ENCODE measurements at places on chromosomes 11 and 22.

GRCh38 chr11:68956142-68956541, 24.6 kb downstream of the MRGPRD start:
- peak; percentile 13 for DNase-seq

- DNase-seq = no peak
Observed at GRCh38 chr22:20577045-20577444, 69.6 kb downstream of the MED15 start.

GRCh38 chr11:64447831-64448598, 89.1 kb downstream of the RPS6KA4 start:
- no peak for DNase-seq

DNA sequence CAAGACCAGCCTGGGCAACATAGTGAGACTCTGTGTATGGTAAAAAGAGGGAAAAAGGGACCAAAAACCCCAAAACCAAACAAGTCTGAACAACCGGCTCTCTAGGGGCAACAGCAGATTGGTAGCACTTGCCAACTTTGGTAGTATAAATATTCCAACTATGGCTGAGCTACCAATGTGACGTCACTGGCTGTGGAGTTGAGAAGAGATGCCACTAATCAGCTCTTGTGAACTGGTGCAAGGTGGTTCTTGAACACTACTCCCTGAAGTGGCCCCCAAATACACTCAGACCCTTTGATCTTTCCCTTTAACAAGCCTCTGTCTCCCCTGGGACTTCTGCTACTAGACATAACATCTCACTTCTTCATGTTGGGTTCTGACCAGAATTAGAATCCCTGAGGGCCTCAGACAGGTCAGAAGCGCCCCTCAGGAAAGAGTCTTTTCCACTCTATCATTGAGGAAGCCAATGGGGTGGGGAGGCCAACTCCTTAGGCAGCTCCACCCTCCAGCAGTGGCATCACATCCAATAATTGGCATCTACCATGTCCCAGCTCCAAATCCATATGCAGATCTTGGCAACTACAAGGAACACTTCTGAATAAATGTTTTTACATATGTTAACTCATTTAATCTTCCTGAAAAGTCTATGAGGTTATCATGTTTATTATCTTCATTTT, 49.2 kb downstream of the RPL27A start:
- no peak for DNase-seq

- DNase-seq = no peak
Observed at GRCh38 chr22:28792491-28793383, 7.6 kb downstream of the XBP1 start.

- no peak for DNase-seq
Observed at GRCh38 chr11:74460481-74461154, 6.7 kb downstream of the KCNE3 start.

- no peak for DNase-seq
Observed at GRCh38 chr11:131750692-131751091, 380.3 kb downstream of the NTM start.

DNA sequence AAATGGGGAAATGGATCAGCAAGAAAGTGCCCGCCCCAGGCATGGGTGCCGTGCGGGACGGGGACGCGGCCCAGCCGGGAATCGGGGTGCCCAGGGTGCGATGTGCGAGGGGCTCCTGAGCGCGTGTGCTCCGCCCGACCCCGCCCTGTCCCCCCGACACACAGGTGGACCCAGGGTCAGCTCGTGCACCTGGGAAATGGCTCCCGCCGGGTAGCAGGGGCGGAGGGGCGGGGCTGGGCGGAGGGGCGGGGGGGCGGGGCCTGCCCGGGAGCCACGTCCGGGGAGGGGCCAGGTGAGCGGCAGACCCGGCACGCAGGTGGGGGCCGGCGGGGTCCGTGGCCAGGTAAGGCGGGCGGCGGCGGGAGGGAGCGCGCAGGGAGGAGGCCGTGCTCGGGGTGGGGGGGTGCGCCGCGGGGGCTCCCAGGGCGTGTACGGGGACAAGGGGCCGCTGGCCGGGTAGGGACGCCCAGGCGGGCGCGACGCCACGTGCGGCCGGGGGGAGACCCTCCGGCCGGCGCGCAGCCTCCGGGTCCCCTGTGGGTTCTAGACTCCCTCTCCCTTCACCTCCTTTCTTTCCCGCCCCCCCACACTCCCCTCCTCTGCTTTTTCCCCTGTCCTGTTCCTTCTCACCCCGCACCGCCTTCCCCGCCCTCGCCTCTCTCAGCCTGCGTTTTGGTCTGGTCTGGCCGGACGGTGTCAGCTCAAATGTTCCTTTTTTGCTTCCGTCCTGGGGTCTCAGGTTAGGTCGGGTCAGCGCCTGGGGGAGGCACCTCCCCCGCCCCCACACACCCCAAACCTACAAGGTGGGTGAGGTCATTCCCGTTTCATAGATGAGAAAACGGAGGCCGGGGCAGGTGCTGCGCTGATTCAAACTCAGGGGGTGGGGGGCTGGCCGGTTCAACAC, at the start of gene ARHGAP8:
TSS of gene ARHGAP8 (plus strand) at position 291 of the 904 bp plus-strand sequence. CDS start 33,953 bp downstream, outside the sequence.
- DNase-seq = no peak

DNA sequence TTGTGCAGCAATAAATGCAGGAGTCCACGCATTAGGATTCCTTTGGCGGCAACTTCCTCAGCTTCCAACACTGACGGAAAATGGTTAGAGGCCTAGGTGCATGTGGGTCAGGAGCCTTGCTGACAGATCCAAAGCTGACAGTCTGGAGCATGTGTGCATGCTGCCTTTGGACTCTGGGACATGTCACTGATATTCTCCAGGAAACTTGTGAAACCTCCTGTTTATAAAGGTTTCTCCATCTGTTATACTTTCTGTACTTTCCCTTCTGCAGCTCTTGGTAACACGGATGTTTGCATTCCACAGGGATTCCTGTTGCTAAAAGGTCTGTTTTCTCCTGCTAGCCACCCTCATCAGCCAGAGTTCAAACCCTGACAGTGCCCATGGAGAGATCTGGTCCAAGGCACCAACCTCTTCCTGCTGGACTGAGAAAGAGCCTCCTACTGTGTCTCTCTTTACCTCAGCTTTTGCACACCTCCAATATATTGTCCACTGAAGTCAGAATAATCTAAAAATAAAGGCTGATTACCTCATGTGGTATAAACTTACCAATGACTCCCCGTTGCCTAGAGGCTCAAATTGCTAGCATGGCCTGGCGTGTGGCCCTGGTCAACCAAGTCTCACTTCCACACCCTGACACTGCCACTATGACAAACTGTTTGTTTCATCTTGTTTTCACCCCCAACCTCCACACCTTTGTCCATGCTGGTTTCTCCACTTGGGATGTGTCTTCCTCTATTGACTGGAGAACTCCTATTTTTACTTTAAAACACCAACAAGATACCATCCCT, 31.1 kb upstream of the LYVE1 start:
- DNase-seq = no peak

DNA sequence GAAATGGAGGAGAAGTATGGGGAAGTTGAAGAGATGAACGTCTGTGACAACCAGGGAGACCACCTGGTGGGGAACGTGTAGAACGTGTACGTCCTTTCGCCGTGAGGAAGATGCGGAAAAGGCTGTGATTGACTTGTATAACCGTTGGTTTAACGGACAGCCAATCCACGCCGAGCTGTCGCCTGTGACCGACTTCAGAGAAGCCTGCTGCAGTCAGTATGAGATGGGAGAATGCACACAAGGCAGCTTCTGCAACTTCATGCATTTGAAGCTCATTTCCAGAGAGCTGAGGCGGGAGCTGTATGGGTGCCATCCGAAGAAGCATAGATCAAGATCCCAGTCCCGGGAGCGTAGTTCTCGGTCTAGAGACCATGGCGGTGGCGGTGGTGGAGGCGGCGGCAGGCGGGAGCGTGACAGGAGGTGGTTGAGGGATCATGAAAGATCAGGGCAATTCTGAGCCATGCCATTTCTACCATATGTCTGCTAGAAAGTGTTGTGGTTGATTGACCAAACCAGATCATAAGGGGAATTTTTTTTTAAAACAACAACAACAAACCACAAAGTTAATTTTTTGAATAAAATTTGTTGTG, 36.8 kb upstream of the PHOX2A start:
- no peak for DNase-seq

DNA sequence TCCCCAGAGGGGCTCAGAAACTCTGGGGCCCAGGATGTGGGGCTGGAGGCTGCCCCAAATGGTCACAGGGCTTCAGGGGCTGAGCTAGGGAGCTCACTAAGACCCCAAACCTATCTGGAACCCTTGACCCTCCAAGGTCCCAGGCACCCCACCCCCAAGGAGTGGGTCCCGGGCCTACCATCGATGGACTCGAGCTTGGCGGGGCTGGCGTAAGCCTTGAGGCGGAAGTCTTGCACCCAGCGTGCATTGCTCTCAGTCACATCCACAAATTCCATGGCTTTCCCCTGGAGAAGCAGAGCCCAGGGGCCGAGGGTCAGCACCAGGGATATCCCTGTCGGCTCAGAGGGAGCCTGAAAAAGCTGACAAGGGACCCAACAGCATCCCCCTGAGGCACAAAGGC, 3.5 kb downstream of the GATD1 start:
- DNase-seq = no peak

DNA sequence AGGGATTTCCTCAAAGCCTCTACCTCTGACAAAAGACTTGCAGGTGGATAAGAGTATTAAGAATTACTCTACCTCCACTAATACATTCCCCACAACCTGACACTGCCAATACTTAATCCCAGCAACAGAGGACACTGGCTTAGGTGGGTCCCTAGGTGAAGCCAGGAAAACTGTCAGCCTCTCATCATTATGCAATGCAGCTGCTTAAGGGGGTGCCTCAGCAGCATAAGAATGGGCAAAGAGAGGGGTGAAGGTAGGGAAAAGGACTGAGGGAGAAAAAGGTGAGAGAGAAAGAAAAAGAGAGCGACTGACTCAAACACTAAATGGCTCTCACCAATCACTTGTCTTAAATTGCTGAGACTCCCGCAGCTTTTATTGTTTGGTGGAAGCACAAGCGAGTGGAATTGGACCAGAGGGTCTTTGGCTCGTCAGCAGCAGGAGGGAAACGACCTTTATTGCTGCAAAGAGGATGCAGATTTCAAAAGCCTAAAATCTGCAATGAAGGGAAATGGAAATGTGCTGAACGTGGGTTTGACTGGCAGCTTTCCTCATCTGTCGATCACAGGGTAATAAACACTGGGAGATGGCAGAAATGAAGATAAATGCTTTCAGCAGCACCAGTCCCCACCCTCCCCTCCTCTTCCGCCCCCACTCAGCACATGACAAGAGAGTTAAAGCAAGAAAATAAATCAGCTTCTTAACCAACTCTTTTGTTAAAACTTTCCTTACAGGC, 64.9 kb upstream of the CHRM4 start:
- DNase-seq = no peak

DNA sequence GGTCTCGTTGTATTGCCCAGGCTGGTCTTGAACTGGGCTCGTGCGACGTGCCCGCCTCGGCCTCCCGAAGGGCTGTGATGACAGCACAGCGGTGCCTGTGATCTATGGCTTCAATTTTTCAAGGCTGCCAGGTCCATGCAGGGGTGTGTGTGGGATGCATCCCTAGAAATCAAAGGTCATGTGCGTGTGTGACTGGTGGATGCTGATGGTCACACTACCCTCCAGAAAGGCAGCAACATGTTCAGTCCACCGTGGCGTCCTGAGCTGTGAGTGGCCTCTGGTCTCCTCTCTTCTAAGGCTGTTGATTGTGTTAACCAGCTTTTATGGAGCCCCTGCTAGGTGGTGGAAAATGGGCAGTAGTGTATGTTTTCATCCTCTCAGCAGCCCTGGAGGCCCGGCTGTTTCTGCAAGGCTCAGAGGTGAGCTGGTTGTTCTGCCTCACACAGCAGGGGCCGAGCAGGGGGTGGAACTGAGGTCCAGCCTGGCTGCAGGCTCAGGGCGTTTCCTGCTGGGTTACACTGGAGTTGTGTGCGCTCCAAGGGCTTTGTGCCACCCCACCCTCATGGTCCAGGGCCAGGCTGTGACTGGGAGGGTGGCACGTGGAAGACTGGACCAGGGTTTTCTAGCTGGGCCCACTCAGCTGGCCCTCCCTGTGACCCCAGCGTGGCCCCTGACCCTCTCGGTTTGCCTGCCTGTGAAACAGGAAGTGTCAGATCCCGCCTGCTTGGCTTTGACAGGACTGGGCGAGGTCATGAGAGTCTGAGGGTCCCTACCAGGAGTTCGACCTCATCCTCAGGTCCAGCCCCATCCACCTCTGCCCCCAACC, 7.7 kb downstream of the BIK start:
- DNase-seq = no peak

DNA sequence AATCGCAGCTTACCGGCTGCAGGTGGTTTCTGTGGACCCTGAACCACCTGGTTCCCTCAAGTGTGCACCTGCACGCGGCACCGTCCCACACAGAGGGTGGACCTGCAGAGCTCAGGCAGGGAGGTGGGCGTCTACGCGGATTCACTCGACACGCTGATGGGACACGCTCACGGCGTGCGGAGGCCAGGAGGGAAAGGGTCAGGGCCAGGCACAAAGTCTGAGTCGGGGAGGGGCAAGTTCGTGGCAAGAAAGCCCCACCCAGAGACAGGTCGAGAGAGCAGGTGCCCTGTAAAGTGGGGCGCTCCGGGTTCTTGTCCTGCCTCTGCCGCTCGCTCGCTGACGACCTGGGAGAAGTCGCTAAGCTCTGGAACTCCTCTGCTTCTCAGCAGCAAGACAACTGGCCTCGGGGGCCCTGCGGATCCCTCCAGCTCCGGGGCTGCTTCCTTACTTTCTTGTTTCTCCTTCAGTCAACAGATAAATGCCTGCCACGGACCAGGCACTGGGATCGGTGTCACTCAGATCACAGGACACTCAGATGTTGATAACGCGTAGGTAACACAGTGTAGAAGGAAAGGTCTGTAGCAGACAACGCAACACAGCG, 72.4 kb upstream of the NUP50 start:
- DNase-seq = no peak

GRCh38 chr11:97745515-97746050, 1275.2 kb upstream of the CNTN5 start:
- DNase-seq = no peak

DNA sequence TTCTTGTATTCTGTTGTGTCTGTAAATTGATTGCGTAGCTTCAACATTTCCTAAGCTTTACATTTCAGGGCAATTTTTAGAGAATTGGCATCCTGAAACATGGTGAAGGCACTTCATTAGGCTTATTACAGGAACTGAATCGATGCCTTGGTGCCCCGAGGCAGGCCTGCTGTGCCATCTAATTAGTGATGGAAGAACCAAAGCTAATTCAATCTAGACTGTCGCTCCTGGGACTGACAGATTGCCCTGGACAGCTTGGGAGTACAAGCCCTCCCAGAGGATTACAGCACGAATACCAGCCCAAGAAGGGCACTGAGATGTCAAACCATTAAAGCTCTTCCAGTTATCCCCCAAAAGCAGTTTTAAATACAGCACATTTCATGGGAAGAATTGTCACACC, 243.2 kb upstream of the ZC3H12C start:
- DNase-seq = no peak

- no peak for DNase-seq
Observed at GRCh38 chr11:103995896-103996295, 40.5 kb upstream of the DDI1 start.

GRCh38 chr22:37051391-37052385, at the start of gene KCTD17:
Gene KCTD17 (plus strand): TSS chr22:37051742. CDS start chr22:37051761, 19 bp downstream.
- DNase-seq = peak; percentile 86

All from stimulated activated CD4-positive, alpha-beta T cell treated with anti-CD3 and anti-CD28 coated beads, Interleukin-2, amount 100 ng/mL, for 24 hours (primary cell).